Progenitor cell of endocrine pancreas (in vitro differentiated cells): ENCODE measurements at places on chromosomes 12 and 14.

GRCh38 chr14:39036760-39037159, 66.3 kb downstream of the SEC23A start:
- DNase-seq = no peak

DNA sequence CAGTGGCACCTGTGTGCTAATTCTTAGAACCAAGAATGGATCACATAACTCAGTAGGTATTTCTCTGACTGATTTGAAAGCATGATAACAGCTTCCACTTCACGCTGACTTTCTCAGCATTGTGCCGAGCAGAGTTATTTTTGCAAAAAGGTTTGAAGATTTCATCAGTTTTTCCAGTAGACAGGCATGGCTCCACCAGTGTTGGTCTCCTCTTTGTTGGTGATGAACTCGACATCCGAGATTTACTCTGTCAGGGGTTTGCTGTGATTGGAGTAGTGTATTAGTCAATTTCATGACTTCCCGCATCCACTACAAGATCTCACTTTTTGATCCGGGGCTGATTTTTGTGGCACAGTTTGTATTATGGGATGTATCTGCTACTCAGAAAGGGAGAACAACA, 85.3 kb downstream of the PRKCH start:
- no peak for DNase-seq

- no peak for DNase-seq
Measured at GRCh38 chr14:96250485-96250884, 5.5 kb upstream of the BDKRB1 start.

DNA sequence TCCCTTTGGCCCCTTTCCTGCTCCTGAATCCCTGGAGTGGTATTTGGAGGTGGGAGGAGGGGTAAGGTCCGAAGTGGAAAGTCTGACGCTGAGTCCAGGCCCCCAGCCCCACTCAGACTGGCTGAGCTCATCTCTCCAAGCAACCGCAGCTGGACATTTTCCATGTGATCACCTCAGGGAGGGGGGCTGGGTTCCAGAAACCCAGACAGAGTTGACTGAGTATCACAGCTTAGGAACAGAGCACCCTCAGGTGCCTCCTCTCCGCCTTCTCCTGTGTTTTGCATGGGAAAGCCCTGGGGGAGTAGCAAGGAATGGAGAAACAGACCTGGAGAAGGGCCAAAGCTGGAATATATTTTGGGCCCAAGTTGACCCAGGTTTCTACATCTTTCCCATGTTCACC, 8.0 kb upstream of the ITGA5 start:
- no peak for DNase-seq

DNA sequence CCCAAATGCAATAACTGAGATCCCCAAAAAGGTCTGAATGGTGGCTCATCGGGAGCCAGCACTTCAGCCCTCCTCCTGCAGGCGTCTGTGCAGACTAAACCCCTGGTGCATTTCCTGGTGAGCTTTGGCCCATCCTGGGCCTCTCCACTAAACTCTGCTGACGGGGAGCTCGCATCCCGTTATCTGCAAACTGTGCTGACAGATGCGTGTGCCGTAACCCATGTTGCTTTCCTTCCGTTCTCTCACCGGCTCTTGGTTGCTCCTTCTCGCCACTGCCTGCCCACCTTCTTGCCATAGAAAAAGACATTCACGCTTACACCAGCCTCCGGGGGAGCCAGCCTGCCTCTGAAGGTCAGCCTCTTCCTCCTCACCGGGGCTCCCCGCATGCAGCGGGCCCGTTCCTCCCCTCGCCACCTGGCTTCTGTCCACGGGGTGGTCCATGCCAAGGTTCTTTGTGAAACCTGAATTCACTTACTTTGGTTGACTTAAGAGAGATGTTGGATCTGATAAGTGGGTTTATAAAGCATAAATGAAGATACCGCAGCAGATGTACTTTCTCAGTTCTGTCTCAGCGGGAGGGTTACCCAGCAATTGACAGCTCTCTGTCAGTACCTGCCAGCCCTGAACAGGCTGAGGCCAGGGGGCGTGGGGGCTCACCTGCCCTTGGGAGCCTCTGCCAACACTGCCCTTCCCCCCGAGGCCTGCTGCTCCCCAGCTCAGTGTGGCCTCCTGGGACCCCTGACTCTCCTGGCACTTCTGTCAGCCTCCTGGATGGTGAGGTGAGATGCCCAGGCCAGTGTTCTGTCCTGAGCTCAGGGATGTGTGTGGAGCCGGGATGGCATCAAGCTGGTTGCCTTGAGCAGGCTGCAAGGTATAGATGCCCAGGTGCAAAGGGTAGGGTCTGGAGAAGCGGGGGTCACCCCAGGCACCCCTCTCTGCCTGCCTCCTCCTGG, 14.2 kb downstream of the ZFYVE21 start:
- DNase-seq = no peak
